Stimulated activated CD8-positive, alpha-beta memory T cell treated with anti-CD3 and anti-CD28 coated beads, Interleukin-15, amount 100 ng/mL, for 4 hours (primary cell): ENCODE measurements at places on chromosomes 2 and 18.

GRCh38 chr2:17306219-17306618 lies 212.0 kb downstream of the RAD51AP2 start:
- DNase-seq: no peak

DNA sequence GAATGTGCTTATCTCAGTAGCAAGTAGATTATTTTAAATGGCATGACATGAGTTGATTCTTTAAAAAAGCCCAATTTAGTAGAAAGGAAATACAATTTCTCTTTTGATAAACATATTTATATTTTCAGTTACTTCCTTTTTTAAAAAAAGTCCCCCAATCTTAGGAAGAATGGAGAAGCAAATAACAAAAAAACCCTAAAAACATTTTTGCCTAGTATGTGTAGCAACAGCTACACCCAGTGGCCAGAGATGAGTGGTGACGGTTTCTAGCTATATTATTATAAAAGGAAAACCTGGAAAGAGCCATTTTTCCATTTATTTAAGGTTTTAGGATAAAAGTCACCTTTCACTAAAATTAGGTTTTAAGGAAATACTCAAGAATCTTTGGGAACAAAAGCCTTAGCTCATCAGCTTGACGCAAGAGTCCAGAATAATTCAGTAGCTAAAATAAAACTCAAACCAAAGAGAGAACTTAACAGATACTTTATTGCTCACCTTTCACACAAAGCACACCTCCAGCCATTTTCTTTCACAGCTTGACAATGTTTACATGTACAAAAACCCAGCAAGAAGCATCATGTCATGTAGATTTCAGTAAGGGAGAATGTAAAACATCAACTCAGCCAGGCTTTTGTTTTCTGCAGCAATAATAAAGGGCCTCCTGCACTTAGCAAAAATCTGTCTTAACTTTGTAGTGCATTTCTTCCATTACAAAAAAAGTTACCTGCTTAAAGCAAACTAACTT lies 15.7 kb downstream of the FAM98A start:
- DNase-seq: no peak

GRCh38 chr18:62018034-62018758 lies 125.4 kb upstream of the RNF152 start:
- no peak for DNase-seq

DNA sequence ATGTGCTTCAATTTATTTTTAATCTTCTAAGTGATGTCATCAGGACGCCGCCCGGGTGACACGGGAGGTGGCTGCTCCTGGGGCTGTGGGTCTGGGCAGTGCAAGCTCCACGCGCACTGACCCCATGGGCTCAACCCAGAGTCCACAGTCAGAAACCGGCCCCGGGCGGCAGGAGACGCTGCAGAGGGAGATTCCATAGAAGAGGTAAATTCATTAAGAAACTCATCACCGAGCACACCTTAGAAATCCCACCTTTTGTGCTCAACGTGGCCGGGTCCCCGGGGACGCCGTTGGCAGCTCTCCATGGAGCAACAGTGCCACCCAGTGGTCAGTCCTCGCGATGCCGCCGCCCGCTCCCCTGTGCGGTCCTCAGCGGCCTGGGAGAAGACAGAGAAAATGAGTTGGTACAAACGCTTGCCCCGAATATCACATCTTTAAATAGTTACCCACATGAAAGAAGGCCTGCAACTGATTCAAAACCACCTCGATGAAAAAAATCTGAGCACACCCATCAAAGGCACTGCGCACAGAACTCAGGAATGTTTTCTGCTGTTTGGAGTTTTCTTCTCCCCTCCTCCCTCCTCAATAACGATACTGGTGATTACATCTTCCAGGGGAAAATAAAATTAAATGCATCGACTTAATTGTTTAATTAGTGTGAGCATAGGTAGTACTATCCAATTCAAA lies 92.6 kb downstream of the CMPK2 start:
- DNase-seq: peak; percentile 19

DNA sequence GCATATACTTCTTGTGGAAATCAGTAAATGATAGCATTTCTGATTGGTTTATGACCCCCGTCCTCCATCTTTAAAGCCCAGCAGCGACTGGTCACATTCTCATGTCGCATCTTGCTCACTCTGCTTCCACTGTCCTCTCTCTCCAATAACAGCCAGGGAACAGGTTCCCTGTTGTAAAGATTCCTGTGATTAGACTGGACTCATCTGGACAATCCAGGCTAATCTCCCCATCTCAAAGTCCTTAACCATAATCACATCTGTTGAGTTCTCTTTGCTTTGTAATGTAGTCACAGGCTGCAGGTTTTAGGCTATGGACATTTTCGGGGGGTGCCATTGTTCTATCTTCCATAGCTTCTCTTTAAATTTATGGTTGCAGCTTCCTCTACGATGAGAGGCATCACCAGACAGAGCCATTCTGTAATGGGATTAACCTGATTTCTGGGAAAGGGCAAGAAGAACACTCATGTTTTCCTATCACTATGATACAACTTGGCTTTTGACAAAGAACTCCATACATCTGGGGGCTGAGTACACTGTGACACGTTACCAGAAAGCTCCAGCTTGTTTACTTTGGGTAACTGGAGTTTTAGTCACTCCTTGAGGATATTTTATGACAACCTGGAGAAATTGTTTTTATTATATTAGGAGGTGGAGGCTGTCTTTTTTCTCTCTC lies 159.0 kb downstream of the NYAP2 start:
- DNase-seq: no peak

DNA sequence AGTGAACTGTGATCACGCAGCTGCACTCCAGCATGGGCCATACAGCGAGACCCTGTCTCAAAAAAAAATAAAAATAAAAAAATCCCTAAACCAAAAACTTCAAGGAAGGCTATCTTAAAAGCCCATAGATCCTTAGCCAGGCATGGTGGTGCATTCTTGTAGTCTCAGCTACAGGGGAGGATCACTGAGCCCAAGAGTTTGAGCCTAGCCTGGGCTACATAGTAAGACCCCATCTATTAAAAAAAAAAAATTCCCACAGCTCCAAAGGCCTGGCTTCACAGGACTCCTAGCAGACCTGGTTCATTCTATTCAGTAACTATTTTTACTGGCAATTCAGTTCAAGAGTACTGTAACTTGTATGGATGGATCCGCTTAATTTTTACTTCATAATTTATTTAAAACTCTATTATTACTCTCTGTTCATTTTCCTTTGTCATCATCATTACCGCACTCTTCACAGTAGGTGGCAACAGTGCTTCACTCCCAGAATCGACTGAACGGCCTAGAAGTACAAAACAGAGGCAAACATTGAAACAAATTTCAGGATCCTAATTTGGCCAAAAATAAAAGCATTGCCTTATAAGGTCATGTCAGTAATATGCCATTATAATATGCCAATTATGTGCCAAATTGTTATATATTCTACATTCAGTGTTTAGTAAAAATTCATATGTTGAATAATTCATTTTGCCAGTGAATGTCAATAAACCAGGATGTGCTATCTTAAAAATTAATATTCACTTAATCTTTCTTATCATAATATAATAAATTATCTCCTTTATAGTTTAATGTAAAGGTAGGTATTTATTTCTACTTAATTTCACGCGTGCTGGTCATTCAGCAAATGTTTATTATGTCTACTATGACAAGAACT lies 14.3 kb upstream of the STAM2 start:
- no peak for DNase-seq
